ENCODE measurements at places on chromosomes 5 and 9.
A peak's percentile ranks its signal among the peaks of the same experiment; 100 is the strongest.

DNA sequence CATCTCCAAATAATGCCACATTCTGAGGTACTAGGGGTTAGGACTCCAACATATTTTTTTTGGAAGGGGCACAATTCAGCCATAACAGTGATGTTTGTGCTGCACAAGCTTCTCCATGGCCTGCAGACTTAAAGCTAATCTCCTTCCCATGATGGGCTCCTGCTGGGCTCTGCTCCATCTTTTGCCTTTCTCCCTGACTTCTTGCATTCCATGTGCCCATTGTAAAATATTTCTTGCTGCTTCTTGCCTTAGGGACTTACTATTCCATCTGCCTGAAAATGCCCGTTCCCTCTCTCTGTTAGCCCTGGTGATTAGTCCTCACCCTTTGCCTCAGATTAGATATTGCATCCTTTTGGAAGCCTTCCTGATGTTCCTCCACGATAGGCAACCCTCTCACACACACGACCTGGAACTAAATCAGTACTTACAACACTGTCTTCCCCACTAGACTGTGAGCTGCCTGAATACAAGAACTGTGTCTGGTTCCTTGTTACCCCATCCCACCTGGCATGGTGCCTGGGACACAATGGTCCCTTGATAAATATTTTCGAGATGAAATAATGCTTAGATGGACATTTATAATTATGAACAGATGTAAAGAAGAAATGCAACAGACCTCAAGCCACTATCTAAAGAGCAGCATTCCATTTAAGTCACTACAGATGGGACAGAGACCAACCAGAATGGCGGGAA is 33.5 kb downstream of the OR1J1 start:
- DNase-seq: no peak

DNA sequence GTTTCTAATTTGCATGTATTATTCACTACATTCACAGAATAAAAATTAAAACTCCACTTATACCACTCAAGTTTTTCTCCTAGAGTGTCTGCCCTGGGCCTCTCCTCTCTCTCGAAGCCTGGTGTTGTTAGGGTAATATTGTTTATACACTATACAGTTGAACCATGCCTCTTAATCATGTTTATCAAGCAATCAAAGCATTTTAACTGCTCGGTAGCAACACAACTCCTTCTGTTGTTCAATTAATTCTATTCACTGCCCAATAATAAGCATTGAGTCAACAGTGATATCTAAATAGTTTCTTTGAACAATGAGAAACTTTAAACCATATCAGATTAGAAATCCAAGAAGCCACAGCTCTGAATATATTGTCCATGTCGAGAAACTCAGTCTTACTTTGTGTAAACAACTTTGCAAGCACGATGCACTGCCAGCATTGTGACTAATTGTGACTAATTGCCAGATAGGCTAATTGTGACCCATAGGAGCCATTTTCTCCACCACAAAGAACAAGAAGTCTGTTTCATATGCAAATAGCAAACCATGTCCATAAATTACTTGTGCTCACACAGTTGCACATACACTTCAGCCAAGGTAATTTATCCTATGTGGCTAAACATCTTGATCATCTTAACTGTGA is at the start of gene DNAH5:
TSS of gene DNAH5 (minus strand) at position 129 of the 640 bp plus-strand sequence. CDS start 250 bp downstream, outside the sequence.
- no peak for DNase-seq

DNA sequence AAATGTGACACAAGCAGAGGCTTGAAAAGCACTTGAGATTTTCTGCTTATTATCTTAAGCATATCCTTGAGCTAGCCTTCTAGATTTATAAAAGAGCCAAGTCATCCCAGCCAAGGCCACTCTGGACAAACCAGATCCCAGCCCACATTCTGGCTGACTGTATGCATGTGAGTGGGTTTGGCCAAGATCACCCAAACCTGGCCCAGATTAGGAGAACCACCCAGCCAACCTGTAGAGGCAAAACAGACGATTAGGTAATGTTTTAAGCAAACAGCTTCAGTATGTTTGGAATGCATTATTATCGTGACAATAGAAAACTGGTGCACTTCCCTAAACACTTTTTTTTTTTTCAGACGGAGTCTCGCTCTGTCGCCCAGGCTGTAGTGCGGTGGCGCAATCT is 151.9 kb downstream of the SPATA31D1 start:
- DNase-seq: no peak

DNA sequence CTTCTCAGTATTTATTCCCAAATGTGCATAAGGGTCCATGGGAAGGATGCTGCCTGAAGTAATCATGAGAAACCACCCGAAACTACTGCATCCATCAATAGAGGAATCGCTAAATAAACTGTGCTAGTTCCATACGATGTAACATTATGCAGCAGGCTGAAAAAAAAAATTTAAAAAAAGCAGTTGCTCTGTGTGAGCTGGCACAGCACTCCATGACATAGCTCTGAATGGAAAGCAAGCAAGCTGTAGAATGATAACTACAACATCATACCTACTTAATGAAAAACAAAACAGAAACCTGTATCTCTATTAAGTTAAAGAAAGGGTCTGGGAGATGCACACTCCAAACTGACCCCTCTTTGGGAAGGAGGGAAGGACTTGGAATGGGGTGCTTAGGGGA is 49.3 kb downstream of the SHB start:
- no peak for DNase-seq

DNA sequence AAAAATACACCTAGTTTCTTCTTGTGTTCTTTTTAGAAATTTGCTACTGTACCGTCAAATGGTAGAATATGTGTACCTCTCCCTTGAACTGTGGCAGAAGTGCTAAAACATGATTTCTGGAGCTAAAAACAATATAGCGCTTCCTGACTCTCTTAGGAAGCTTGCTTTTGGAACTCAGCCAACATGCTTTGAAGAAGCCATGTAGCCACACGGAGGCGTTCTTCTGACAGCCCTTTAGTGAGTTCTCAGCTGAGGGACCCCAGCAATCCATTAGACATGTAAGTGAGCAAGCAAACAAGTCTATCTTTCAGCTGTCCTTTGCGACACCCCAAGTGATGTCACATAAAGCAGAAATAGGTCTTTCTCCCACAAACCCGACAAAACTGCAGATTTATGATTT is 917.0 kb downstream of the CDH9 start:
- DNase-seq: no peak

GRCh38 chr9:76932757-76933156 is 26.8 kb upstream of the PRUNE2 start:
- no peak for DNase-seq

- no peak for DNase-seq
Observed at GRCh38 chr5:146072595-146072994, 32.8 kb downstream of the PLAC8L1 start.

GRCh38 chr5:120298981-120299380 is 165.1 kb upstream of the PRR16 start:
- no peak for DNase-seq

DNA sequence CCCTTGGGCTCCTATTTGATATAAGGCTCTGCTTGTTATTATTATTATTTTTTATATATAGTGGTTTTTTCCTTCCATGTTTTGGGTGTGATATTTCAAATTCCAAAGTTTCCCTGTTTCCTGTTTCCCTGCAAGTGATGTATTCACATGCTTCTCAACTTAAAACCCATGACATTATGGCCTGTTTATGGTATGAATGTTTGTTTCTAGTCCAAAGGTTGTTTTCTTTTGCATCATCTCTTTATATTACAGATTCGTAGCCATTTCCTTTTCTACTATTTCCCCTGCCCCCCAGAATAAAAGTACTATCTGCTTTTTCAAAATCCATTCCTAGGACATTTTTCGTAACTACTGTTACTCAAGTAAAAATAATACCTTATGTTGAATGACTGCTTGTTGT is 7.5 kb downstream of the SEMA6A start:
- no peak for DNase-seq

GRCh38 chr5:139644001-139644456 is 4.1 kb upstream of the CXXC5 start:
- DNase-seq: peak; percentile 44

DNA sequence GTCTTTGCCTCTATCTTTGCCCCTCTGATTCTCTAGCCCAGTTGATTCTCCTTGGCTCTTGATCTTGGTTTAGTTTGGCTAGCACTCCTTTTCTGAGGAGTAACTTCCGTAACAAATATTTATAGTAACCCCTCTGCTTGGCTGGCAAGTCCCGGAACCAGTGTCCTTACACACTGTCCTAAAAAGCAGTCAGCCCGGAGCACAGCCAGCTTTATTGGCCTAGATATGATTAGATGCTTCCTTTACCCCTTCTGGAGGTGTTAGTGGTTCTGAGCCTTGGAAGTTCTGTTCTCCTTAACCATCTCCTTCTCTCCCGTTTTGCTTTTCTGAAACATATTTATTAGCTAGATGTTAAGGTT is 17.0 kb upstream of the MSMP start:
- DNase-seq: no peak

DNA sequence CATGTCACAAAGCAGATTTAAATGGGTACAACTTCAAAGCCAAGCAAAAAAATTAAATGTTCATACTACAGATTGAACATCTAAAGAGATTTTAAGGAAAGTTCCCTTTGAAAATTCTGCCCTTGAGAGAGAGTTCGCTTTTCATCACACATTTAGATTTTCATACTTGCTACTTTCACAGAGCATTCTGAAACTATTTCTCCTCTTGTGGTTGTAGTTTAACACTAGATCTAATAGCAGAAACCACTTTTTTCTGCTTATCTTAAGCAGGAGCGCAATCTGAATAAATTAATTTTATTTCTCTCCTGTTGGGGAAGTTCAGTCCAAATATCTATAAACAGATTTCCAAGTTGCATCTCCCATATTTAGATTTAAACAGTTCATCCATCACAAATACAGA is 173.3 kb upstream of the RASA1 start:
- DNase-seq: no peak

DNA sequence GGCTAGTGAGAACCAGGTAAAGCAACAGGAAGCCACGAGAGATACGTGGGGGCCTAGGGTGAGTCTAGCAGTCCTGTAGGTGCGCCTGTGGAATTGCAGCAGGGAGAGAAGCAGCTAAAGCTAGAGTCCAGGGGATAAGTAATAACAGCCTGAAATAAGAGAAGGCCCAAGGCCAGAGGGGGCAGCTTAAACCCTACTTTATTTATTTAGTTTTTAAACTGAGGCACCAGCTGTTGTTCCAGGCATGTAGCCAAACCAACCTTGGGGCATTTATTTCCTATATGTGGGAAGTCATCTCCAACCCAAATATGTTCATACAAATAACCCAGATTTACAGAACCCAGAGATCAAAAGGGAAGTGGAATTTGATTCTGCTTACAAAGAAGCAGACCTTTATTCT is 93.5 kb downstream of the GLDC start:
- no peak for DNase-seq

GRCh38 chr9:136249877-136250559 is 4.4 kb upstream of the QSOX2 start:
- DNase-seq: no peak

- no peak for DNase-seq
Observed at GRCh38 chr5:128673970-128674369, 135.9 kb upstream of the FBN2 start.

DNA sequence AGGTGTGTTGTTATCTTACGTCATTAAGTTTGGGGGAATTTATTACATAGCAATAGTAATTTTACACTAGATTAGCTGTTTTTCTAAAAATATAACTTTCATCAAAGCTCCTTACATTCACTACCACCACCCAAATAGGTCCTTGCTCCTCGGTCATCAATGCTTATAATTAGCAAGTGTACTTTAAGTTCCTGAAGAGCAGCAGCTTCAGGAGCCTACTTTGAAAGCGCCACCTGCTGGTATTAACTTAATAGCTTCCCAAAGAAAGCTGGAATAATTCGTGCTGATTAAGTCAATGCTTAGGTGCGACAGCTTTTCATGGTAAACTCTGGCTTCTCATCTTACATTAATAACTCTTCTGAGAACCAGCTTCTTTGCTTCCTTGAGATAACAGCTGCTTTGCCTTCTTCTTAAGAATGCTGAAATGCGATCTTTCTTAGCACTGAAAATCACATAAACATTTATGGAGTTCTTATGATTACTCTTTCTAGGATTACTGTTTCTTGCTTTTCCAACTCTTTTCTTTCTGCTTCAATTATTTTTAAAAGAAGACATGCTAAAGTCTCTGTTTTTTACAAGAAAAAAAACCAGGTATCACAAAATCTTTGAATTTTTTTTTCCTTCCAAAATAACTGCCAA is 10.0 kb upstream of the C5 start:
- DNase-seq: no peak

GRCh38 chr5:149823375-149823774 is 93.3 kb downstream of the PPARGC1B start:
- no peak for DNase-seq

GRCh38 chr5:99109894-99110293 is 181.1 kb upstream of the CHD1 start:
- no peak for DNase-seq

DNA sequence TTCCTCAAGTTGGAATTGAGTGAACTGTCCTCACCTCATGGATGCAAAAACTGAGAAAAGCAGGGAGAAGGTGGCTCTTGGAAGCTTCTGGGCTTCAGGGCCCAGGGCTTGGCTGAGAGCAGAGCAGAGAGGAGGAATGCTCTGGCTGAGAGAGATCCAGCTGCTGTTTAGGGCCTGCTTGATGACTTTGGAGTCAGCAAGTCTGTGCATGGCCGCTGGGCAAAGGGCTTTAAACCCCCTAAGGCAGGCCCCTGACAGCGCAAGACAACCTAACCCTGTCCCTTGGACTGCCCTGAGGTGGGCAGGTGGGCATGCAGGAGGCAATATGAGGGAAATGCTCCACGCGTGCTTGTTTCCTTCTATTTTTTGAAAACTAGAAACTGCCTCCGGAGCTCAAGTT is 8.6 kb downstream of the STC2 start:
- DNase-seq: no peak

DNA sequence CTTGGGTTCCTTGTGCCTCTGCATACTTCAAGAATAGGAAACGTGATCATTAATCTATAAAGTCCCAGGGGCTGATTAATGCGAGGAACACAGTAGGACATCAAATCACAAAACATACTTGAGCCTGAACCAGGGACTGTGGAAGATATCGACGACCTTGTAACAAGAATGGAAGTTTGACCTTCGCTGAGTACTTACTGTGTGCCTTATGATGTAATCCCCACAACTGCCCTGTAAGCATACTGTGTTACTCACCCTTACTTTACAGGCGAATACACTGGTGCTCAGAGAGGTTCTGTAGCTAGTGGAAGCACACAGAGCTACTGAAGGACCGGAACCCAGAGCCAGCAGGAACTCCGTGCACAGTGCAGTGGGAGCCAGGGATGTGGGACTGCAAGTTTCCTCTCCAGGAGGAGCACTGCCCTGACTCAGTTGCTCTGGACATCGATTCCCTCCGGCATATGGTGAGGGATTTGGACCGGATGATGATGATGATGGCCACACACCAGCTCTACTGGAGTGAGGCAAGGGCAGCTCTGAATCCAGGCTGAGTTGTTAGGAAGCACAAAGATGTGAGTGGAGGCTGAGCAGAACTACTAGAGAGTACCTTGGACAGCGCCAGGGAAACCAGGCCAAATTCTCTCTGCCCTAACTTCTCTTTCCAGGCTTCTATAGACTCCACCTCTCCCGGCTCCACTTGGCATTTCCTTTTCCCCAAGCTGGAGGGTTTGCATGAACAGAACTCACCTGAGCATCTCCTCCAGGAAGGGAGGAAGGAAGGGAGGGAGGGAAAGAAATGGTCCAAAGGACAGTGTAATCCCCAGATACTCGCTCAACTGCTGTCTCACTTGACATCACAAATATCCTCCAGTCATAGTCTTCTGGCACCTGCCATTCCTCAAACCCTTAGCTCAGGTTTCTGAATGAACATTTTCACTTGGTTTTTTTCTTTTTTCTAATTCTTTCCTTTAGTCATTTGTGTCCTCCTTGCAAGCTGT is 1.5 kb upstream of the GABBR2 start:
- DNase-seq: no peak

Data from left colon (tissue), 2 donors.